Stimulated activated CD4-positive, alpha-beta T cell treated with anti-CD3 and anti-CD28 coated beads, Interleukin-2, amount 100 ng/mL, for 48 hours (primary cell): ENCODE measurements at places on chromosomes 11 and 22.

GRCh38 chr11:70489276-70489675, 90.9 kb downstream of the CTTN start:
- no peak for DNase-seq

GRCh38 chr11:118953265-118953664, 2.8 kb upstream of the UPK2 start:
- DNase-seq = no peak

- no peak for DNase-seq
These were observed 2285.3 kb downstream of the LRRC4C start for GRCh38 chr11:39174196-39174595.

- no peak for DNase-seq
These were observed 18.9 kb downstream of the CASP5 start for GRCh38 chr11:105004021-105004420.

GRCh38 chr11:16015741-16016467, 340.4 kb downstream of the SOX6 start:
- no peak for DNase-seq

DNA sequence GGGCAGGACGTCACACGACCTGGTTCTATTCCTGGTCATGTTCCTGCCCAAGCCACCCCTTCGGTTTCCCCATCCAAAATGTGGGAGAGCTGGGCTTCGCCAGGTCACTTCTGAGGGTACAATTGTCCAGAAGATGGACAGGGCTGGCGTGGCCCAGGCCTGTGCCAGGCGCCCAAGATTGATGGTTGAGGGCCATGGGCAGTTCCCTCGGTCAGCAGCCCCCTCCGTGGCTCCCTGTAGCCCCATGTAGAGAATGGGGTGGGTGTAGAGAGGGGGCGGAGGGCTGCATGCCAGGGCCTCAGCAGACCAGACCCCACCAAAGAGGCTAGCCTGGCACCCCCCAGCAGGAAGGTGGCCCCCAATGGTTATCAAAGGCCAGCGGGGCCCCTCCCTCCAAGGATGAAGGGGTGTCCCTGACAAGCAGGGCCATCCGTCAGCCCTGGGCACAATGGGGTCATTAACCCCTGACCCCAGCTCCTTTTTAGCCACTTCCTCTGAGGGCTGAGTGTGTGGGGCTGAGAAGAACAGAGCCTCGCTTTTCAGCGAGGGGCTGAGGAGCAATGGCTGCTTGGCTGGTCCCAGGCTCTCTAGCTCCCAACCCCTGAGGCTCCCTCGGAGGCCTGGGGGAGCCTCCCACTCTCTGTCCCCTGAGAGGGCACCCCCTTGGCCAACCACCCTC, 11.0 kb upstream of the PICK1 start:
- no peak for DNase-seq

DNA sequence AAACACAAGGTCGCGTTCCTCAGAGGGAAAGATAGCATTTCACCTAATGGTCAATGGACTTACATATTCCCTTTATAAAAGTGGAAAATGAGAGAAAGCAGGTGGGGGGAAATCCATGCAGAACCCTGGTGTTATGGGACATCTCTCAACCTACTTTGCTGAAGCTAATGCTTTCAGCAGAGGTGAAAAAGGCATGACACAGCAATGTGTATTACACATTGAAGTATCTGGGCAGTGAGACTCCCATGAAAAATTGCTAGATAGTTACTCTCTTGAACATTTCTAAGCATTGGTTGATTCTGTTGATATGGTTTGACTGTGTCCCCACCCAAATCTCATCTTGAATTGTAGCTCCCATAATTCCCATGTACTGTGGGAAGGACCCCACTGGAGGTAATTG, 60.0 kb upstream of the PICALM start:
- no peak for DNase-seq

DNA sequence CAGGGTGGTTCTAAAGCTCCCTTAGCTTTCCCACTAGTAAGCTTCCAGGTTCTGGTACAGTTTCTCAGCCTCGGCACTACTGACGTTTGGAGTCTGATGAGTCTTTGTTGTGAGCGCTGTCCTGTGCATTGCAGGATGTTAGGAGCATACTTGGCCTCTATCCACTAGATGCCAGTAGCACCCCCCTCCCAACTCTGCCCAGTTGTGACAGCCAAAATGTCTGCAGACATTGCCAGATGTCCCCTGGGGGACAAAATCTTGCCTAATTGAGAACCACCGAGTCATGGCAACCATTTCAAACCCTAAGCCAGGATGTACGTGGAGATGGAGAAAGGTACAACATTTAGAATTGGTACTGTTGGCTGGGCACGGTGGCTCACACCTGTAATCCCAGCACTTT, 68.7 kb downstream of the PTPRJ start:
- DNase-seq = no peak

DNA sequence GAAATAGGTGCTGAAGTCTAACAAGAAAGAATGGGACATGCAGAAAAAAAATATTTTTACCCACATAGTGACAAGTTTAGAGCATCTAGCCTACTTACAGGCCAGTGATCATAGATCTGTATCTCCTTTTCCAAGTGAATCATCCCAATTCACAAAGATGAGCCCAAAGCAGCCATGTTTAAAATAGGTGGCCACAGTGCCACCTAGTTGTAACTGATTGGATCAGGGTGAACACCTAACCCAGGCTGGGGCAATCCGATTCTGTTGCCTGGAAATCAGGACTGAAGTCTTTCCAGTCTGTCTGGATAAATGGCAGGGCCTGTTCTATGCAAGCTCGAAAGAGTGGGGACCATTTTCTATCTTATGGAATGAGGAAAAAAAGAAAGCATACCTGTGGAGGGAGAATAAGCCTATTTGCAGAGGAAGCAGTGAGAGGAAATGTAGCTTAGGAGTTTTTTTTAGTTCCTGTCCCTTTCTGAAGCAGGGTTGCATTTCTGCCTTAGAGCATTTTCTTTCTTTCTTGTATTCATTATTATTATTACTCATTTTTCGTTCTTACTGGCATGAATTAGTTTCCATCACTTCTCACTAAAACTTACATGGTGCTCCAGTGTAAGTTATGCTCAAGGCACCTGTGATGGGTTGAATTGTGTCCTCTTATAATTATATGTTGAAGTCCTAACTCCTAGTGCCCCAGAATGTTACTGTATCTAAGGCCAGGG, 113.2 kb upstream of the RAG2 start:
- DNase-seq = no peak

GRCh38 chr11:9664276-9665171, 647 bp downstream of the SWAP70 start:
- DNase-seq = peak; percentile 12

GRCh38 chr11:34065505-34066203, 14.1 kb downstream of the CAPRIN1 start:
- no peak for DNase-seq

DNA sequence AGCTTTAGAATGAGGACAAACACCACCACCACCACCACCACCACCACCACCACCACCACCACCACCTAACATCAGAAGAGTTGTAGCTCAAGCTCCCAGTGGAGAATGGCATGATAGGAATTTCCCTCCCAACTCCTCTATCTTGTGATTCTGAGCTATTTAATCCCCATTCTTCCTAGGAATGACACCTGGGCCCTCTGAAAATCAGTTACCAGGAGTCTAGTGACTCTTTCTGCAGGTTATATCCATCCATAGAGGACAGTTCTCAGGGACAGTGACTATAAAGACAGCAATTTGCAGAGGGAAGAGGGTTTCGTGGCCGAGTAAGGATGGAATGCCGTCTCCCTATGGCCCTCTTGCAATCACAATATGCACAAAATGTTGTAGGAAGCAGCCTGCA, 27.8 kb downstream of the MYH9 start:
- DNase-seq = no peak

DNA sequence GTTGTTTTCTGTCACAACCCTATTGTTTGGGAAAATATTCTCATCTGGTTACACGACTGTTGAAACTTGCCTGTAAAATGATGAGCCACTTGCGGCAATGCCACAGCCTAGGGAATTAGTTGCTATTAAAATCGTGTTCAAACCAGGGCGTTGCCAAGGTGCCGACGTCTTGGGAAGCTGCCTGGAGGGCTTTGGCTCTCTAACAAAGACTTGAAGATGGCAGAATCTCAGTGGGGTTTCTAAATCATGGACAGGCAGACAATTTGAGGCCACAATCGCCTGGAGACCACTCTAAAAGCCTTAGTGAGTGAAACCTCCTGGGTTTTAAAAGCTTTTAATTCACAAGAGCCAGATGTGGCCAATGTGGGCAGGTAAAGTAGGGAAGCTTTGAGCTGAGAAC, 117.2 kb upstream of the BMAL1 start:
- DNase-seq = no peak

- DNase-seq = no peak
These were observed 41.3 kb downstream of the POLD3 start for GRCh38 chr11:74633406-74634393.

DNA sequence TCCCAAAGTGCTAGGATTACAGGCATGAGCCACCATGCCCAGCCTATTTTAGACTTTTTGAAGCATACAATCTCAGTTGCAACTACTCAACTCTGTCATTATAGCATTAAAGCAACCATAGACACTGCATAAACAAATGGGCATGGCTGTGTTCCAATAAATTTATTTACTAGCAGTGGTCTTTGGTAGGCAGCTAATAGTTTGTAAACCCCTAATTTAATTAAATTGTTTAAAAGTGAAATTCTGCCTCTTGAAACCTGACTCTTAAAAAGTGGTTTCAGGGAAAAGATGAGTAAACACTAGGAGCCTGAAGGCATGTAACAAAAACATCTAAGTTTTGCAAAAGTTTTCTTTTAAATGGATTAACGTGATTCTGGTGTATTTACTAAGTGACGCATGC, 1364.5 kb downstream of the LRRC4C start:
- DNase-seq = no peak

DNA sequence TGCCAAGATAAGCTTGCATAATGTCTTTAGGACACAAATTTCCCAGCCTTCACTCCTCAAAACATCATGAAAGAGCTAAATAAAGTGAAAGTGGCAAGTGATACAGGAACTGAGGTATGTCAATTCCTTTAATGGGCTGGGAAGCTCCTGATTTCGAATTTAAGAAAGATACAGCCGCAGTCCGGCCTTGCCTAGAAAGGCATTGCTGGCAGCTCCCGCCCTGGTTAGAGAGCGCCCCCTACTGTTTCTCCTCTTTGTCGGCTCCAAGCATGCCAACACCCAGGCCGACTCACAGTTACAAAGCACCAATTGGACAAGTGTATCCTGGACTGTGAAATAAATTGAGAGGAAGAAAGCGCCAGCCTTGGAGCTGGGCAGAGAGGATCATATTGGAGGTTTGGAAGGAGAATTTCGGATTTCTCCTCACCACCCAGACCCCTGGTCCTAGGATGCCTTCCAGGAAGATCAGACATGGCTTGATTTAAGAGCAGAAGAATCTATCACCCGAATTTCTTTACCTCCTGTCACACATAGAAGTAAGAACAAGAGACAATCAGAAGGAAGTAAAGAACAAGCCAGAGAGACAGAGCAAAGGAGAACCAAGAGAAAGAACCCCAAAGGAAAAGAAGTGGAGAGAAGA, 84.0 kb downstream of the FAM76B start:
- peak; percentile 85 for DNase-seq

DNA sequence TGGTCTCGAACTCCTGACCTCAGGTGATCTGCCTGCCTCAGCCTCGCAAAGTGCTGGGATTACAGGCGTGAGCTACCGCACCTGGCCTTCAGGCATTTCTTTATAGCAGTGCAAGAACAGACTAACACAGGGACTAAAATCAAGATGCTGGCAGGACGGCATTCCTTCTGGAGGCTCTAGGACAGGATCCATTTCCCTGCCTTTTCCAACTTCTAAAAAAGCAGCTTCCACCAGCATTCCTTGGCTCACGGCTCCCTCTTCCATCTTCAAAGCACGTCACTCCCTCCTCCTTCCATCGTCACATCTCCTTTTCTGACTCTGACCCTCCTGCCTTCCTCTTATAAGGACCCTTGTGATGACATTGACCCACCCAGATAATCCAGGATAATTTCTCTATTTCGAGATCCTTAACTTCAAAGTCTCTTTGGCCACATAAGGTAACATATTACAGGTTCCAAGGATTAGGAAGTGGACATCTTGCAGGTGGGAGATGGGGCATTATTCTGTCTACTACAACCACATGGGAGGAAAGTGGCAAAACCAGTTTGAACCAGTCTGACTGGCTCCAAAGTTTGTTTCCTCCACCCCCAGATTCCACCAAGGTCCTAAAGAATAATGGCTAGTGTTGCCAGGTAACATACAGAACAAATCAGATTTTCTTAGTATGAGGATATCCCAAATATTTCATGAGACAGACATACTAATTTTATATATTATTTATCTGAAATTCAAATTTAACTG, 172.5 kb downstream of the MN1 start:
- no peak for DNase-seq

DNA sequence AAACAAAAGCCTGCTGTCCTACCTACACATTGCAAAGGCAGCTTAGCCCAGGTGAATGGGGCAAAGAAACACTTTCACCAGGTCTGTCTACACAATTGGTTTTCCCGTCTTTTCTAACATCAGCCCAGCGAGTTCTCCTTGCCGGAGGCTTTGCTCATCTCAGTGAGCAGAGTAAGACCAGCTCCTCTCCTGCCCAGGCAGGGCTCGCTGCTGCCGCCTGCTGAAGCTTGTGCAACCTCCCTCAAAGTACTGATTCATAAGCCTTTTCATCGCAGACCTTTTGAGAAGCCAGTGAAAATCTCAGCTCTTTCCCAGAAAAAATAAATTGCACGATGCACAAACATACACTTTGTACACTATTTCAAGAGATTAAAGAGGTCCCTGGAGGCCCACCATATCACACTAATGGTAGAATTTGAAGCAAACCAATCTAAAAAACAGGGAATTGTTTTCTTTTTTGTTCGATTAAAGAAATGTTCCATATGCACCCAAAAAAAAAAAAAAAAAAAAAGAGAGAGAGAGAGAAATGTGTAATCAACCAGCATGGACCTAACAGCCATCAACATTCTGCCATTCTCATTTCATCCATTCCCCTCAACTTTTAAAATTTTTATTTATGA, 328.1 kb upstream of the MPPED2 start:
- DNase-seq = peak; percentile 18

DNA sequence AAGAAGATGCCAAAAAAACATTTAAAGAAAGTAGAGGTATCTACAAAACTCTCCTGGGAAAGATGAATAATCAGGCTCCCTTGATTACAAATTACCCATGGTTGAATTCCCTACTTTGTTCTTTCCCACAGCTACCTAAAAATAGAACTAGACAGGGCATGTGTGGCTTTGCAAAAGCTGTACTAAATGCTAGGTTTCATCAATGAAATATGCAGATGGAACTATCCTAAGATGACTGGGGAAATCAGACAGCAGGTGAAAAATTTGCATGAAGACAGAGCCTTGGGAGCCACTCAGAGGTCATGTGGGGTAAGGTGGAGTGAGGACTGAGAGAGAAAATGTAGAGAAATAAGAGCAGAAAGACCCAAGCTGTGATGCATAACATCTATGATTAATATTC, 14.7 kb downstream of the LAYN start:
- no peak for DNase-seq

DNA sequence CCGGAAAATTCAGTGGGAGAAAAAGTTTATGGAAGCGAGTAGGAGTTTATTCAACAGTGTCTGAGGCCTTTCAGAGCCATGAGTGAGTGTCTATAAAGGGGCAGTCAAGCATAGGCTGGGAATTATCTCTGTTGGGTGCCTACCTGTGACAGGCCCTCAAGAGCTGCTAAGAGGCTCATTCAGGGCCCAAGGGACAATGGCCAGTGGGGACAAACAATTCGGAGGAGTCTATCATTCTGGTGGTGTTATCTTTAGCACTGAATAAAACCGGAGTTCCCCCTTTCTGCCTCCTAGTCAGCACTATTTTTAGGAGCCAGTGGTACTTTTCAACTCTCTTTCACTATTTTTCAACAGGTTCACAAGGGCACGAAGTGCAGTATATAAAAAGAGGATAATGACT, 89.5 kb upstream of the HTATIP2 start:
- no peak for DNase-seq

GRCh38 chr22:43275545-43276317, 67.4 kb downstream of the SCUBE1 start:
- DNase-seq = no peak

- DNase-seq = no peak
These were observed 30.5 kb downstream of the IFT27 start for GRCh38 chr22:36745301-36745995.
